NCI-H146 (cell line): ENCODE measurements at places on chromosomes 4 and X.

- no peak for DNase-seq
These were observed 22.6 kb downstream of the SLC25A4 start for GRCh38 chr4:185165605-185166063.

- no peak for DNase-seq
These were observed 30.7 kb upstream of the MAP9 start for GRCh38 chr4:155407480-155407879.

DNA sequence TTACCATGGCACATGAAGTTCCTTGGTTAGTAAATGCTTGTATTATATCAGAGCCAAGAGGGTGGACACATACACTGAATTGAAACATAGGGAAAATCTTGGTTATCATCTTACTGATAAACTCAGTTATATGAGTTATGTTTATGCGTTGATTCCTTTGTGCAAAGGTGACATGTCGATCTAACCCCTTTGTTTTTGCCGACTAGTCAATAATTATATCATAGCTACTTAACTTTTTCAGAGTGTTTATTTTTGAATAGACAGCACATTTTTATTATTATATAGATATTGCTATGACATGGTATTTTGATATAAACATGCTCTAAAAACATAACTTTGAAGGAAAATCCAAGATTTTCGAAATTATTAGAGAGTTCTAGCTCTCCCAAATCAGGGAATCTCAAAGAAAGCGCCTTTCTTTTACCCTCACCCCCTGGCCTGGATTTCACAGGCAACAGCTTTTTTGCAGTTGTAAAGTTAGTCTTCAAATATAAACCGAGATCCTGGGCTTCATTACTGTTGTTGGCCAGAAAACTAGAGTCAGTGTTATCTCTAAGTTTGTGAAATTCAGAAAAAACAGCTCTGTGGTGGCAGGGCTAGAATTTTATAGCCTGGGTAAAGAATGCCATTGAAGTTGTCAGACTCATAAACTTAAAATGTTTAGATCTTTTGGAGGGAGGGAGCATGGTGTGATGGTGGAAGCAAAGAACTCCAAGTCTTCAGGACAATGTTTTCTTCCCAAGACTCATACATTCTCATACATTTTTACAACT, 45.8 kb upstream of the PITX2 start:
- DNase-seq: no peak

- DNase-seq: no peak
These were observed 53.6 kb upstream of the PRPS1 start for GRCh38 chrX:107574711-107575110.

GRCh38 chr4:114082348-114082747, 102.9 kb upstream of the ARSJ start:
- DNase-seq: no peak

DNA sequence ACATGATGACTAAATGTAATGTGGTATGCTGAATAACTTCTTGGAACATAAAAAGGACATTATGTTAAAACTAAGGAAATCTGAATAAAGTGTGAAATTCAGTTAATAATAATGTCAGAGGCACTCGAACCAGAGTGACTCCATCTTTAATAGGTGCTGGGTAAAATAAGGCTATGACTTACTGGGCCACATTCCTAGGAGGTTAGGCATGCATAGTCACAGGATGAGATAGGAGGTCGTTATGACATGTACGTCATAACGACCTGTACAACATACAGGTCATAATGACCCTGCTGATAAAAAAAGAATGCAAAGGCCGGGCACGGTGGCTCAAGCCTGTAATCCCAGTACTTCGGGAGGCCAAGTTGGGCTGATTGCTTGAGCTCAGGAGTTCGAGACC, 28.9 kb upstream of the OPHN1 start:
- DNase-seq: no peak

DNA sequence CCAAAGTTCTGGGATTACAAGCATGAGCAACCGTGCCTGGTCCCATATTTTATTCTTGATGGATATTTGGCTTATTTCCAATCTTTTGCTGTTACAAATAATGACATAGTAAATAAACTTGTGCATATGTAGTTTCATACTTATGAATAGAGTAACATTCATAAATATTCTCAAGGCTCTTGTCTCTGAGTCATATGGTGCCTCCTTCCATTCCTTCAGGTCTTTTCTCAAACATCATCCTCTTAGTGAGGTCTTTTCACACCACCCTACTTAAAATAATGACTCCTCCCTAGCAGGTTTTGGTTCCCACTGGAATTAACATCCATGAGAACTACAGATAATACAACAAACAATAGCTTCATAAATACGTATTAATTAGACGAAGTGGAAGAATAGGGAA, 416.6 kb downstream of the IQCM start:
- DNase-seq: no peak

- DNase-seq: no peak
These were observed 58.0 kb downstream of the TAB3 start for GRCh38 chrX:30831082-30831481.

- no peak for DNase-seq
These were observed 28.0 kb downstream of the FRMPD3 start for GRCh38 chrX:107477406-107477805.

GRCh38 chr4:174794543-174795094, 34.4 kb downstream of the GLRA3 start:
- no peak for DNase-seq

GRCh38 chr4:100929135-100929534, 411.3 kb upstream of the EMCN start:
- no peak for DNase-seq

GRCh38 chrX:152926279-152926678, 28.4 kb downstream of the ZNF185 start:
- DNase-seq: peak; percentile 68

GRCh38 chrX:40140706-40141499, 43.1 kb upstream of the BCOR start:
- DNase-seq: no peak

GRCh38 chrX:71536285-71536684, 3.4 kb downstream of the OGT start:
- no peak for DNase-seq

DNA sequence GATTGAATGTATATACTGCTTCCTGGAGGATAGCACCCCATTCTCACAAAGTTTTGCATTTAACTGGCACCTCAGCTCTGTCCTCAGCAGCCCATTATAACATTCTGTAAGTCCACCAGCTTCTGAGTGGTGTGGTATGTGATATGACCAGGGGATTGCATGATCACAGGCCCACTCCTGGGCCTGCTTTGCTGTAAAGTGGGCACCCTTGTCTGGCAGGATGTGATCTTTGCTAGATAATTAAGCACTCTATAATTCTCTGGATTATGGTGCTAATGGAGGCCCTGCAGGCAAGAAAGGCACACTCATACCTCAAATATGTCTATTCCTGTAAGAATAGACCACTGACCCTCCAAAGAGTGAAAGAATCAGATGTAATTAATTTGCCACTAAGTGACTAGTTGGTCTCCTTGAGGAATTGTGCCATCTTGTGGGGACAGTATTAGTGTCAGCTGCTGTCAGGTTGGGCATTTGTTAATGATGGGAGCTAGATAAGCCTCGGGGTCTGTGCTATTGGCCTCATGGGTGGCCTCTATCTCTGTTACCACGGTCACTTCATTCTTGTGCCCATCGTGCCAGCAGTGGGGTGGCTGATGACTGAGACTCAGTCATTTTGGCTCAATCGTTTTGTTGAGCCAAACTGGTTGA, 2.2 kb upstream of the CFI start:
- peak; percentile 58 for DNase-seq

DNA sequence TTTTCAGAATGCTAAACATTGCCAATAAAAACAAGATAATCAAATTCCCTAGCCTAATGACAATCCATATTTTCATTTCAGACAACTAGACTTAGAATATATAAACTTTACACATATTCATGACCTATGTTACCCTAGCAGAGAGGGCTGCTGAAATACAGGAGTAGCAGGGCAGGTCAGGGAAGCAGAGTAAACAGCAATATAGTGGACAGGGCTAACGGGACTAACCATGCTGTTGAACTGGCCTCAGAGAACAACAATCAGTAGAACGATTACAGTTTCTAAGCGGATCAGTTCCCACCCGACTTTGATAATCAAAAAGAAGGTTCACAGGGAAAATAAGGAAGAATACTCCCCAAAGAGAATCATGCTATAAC, 14.0 kb downstream of the TBCK start:
- DNase-seq: no peak

GRCh38 chr4:107392951-107393350, 327.1 kb downstream of the PAPSS1 start:
- DNase-seq: no peak

DNA sequence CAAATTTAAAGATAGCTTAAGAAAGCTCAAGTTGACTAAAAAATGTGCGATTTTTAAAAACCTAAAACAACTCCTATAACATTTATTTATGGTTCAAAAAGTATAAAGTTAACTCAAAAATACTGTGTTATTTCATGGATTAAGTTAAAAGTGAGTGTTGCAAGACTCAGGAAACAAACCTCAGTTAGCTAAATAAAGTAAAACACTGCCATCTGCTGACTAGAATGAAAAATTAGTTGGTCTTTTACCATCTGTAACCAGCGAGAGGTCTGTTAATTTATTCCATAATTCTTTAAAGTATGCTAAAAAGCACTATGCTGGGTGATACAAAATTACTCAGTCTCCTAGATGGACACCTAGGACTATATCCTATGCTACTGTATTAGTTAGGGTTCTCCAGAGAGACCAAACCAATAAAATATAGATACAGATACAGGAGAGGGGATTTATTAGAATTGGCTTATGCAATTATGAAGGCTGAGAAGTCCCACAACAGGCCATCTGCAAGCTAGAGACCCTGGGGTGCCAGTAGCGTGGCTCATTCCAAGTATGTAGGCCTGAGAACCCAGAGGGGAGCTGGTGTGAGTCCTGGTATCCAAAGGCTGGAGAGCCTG, 4.9 kb upstream of the WDFY3 start:
- peak; percentile 4 for DNase-seq

GRCh38 chr4:73836373-73837279, at the start of gene CXCL6:
Gene CXCL6, plus strand, starts transcription at chr4:73836678. Its CDS starts 73 bp downstream, at chr4:73836751.
- DNase-seq: peak; percentile 9

DNA sequence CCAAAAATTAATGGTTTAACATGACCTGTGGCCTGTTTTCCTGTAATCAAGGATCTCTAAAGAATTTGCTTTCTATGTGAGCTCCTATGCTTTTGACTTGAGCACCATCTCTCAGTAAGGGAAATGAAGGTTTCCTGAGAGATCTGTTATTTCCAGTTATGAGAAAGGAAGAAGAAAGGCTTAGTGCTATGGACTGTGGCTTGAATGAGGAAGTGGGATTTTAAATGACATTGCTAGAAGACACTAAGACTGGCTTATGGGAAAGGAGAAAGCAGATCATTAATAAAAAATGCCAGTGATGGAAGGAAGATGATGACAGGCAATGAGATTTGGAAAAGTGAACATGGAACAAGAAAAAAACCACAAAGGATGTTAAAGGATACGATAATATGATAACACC, 285.4 kb downstream of the OPHN1 start:
- no peak for DNase-seq

GRCh38 chr4:118813561-118813960, 22.4 kb downstream of the SEC24D start:
- no peak for DNase-seq

DNA sequence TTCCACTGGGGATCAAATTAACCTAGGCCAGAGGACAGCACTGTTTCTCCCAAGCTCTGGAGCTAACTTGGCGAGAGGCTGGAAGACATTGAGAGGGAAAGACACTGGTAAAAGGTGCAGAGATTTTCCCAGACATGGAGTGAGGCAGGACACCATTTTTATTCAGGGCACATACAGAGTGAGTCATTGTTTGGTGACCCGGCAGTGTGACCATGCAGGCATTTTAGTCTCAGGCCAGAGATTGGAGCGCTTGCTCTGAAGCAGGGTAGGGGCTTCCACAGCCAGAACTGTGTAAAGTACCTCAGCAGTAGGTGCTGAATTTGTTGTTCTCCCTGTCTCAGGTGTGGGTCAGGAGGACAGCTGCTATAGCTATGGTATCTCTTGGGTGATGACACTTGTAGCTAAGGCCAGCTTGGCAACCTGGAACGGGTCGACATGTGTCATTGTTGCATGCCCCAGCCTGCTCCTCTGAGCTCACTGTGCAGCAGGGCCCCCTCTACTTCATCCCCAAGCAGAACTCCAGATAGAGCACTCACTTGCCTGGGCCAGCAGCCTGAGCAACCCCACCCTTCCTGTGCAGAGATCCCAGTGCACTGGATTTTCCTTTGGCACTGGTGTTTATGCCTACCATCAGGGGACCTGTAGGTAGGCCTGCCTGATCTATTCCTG, 79.8 kb upstream of the ATP8A1 start:
- DNase-seq: no peak

GRCh38 chr4:70760662-70761061, 38.9 kb downstream of the RUFY3 start:
- DNase-seq: no peak

DNA sequence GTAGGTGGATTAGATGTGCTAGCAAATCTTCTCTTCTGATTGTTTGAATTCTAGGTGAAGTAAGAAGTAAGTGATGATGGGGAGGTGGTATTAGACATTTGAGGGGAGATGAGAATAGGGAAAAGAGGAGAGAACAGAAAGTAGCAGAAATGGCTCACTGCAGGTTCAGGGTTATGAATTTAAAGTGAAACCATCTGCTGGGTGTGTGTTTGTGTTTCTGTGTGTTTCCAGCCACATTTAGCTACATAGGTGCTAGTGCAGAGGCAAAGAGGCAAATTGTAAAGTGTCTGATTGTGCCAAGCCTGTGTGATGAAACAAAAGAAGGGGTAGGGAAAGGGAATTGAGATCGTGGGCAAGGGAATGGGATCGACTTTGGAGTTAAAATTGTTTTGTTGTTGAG, 50.6 kb downstream of the ZFX start:
- no peak for DNase-seq

DNA sequence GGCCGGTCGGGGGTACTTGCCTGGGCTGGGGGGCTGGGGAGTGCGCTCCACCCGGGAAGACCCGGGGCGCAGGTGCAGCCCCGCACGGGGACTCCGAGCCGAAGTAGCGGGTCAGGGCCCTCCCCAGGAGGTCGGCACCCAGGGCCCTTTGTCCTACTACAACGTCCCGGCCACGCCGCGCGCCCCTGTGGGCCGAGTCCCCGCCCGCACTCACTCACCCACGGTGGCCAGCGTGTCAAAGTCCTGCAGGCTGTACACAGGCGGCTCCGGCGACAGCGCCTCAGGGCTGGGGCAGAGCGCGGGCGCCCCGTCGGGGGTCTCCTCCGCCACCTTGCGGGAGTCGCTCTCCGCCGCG, 602 bp downstream of the PRKX start:
- DNase-seq: no peak

DNA sequence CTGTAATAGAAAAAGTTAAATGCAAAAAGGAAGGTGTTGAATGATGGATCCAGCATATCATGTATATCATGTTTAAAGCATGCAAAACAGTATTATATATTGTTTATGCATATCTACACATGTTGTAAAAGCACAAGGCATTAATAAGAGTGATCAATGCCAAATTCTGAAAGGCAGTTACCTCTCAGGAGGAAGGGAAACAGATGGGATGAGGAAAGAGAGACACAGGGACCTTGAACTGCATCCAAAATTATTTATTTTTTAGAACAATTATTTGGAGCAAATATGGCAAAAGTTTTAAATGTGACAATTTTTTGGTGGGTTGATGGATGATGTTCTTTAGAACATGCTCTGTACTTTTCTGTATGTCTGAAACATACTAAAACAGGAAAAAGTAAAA, 193.4 kb downstream of the CLCN4 start:
- DNase-seq: no peak
